ENCODE measurements at places on chromosomes 1 and 21.

GRCh38 chr1:88985032-88985431 lies 7.4 kb downstream of the KYAT3 start:
- DNase-seq, result peak; percentile 92

- DNase-seq, result no peak
Observed at GRCh38 chr1:116929961-116930592, 20.4 kb downstream of the PTGFRN start.

- peak; percentile 8 for DNase-seq
Observed at GRCh38 chr1:57252597-57253294, 171.1 kb downstream of the DAB1 start.

DNA sequence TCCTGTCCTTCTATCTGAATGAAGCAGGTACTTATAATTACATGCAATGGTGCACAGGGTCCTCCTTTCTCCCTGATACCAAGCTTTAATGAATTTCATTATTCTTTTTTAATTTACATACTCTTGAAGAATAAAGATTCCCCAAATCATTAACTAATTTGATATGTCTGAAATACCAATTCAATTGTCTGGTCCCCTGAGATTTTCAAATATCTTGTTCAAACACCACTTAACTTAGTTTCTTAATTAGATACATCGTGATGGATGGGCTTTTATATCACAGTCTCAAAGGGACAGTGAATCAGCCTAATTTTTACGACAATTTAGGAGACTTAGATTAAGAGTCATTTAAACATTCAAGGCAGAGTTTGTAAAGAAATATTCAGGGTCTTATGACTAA lies 1054.6 kb downstream of the PLA2G4A start:
- DNase-seq, result no peak

GRCh38 chr1:81432654-81433109 lies 368.1 kb upstream of the ADGRL2 start:
- no peak for DNase-seq

- no peak for DNase-seq
Observed at GRCh38 chr1:117270679-117271078, 60.0 kb upstream of the VTCN1 start.

DNA sequence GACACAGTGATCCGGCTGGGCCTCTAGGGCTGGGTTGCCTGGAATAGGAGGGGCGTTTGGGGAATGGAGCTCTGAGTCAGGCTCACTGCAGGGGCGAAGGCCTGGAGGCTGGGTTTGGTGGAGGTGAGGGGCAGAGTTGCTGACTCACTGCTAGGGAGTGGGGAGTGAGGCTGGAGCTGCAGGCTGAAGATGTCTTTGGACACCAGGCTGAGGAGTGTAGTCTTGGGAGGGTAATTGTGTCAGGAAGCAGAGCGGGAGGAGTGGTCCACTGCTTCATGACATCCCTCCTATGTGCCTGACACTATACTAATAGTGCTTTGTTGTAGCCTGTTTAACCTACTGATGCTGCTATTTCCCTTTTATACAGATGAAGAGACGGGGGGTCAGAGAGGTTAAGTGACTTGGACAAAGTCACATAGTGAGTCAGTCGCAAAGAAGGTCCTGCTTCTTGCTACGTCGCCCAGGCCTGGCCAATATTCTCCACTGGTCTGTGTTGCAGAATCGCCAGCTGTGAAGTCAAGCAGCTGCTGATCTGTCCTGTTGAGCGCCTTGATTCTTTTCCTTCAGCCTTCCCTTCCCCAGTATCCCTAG lies 13.6 kb downstream of the ACTL8 start:
- peak; percentile 89 for DNase-seq

DNA sequence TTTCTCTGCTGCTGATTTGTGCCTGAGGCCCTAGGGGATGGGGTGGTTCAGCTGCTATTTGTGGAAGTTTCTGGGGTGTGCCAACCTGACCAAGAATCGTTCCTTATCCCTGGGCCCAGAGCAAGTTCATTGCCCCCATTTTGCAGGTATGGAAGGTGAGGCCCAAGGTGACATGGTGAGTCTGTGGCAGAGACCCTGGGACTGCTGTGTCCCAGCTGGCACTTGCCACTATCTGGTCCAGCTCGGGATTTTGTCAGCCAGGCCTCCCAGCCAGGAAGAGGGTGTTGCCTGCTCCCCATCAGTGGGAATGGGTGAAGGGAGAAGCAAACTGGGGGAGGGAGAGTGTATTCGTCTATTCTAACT lies 18.9 kb upstream of the LRP8 start:
- no peak for DNase-seq

GRCh38 chr21:29678626-29679025 lies 261.2 kb downstream of the GRIK1 start:
- peak; percentile 68 for DNase-seq

- DNase-seq, result peak; percentile 49
Observed at GRCh38 chr1:31373056-31373896, at the start of gene FABP3. Gene FABP3 (minus strand): TSS chr1:31373076. CDS start chr1:31373014, 62 bp downstream.

GRCh38 chr1:47814612-47815395 lies 182.4 kb downstream of the TRABD2B start:
- DNase-seq, result no peak

GRCh38 chr1:22287946-22288520 lies 145.1 kb upstream of the WNT4 start:
- DNase-seq, result no peak

- no peak for DNase-seq
Observed at GRCh38 chr21:17455451-17455850, 57.4 kb upstream of the CXADR start.

DNA sequence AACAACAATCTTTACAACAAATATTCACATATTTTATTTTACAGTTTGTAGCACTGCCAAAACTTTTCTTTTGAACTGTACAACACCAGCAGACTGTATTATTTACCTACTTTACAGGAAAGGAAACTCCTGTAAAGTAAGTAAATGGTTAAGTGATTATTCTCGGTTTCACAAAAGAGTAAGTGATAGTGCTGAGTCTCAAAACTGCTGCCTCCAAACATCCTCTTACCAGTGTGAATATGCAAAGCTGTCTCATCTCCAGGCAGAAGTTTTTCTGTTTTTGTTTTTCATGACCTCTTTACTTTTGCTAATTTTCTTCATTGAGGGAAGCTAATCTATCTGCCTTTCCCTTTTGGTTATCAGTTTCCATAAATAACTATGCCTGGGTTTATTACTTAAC lies 286.7 kb downstream of the SRGAP2C start:
- DNase-seq, result no peak

- peak; percentile 47 for DNase-seq
Observed at GRCh38 chr1:36279110-36279788, 26.9 kb upstream of the SH3D21 start.

DNA sequence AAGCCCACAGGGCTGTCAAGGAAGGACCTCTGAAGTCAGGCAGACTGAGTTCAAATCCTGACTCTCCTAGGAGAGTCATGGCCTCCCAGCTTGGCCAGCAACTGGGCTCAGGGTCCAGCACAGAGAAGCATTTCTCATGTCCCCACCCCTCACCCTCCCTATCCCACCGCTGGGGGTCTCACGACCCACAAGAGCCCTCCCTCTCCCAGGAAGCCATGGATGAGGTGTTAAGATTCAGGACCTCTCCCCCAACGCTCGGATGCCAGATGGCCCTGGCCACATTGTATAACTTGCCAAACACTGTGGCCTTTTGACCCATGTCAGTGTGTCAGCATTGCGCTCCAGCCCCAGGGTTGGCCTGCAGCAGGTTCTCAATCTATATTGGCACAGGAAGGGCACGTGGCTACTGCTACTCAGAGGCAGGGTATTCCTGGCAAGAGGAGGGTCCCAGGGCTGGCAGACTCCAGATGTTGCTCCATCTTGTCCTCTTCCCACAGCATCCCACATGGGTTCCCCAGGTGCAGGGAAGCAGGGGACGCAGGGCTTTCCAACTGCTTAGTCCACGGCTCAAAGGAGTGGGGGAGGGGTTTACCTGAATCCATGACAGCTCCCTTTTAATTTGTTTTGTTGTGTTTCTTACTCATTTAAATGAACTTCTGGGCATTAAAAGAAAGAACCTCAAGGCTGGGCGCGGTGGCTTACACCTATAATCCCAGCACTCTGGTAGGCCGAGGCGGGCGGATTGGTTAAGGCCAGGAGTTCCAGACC lies 10.5 kb downstream of the SLC2A1 start:
- DNase-seq, result no peak

DNA sequence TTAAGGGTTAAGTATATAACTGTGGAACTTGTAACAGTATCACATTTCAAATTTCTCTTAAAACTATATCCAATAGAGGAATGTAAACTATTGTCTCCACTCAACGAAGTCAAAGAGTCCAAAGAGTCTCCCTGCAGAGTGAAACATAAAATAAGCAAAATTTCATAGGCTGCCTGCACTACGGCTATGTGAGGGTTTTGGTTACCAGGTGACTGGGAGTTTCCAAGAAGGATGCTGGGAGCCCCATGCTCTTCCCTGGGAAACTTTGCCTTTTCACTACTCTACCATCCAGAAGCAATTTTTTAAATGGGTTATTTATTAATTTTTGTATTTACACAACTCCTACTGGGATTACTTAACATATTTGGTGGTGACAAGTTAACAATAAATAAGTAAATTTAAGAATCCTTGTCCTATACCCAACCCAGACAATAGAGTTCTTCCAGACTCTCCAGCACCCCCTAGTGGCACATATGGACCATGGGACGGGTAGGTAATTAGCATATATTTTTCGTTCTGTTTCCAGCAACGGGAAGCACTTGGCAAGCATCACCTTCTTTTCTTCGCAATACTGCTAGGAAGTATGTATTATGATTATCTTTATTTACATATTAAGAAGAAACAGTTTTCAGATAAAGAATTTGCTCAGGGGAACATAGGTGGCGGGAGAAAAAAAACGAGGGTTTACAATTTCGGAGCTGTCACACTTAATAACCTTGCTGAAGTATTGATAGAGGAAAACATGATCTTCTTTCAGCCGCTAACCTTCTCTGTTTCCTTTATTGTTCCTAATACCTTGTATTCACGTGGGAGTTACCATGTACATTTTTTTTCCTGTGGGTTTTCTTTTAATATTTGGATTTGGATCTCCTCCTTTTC lies 3.5 kb downstream of the FMO2 start:
- peak; percentile 64 for DNase-seq

- no peak for DNase-seq
Observed at GRCh38 chr21:42799516-42799915, 79.8 kb downstream of the WDR4 start.

DNA sequence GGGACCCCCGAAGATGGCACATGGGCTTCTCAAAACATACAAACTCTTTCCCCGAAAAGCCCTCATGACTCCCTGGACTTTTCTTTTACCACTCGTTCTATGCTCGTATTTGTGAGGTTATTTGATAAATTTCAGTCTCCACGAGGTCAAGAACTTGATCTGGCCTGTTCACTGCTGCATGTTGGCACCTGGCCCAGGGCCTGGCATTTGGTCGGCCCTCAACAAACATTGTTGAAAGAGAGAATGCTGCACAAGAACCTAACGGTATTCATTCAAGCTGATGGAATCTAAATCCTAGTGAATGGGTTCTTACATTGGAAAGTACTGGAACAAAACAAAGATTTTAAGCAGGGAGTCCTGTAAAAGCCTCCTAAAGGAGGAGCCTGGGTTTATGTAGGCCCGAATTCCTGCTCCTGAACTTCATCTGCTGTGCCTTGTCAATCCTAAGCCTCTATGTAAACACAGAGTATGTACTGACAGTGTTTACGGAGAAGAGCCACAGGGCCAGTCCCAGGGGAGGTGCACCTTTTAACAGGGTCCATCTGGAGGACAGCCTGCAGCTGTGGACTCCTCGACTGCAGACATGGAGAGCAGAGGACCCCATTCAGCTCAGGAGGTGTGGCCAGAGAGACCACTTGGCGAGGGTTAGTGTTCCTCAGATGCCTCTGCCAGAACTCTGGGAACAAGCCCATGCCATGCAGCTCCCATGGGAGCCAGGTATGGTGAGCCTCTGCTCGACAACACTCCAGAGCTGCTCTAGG lies 46.9 kb downstream of the L1TD1 start:
- no peak for DNase-seq

- DNase-seq, result no peak
Observed at GRCh38 chr1:32394890-32395432, 720 bp upstream of the BSDC1 start.

GRCh38 chr21:36073181-36073580 lies 3.4 kb downstream of the CBR1 start:
- DNase-seq, result no peak

GRCh38 chr1:2315674-2316450 lies 75.5 kb downstream of the MORN1 start:
- no peak for DNase-seq

GRCh38 chr1:236645016-236645680 lies 40.8 kb upstream of the HEATR1 start:
- DNase-seq, result no peak

GRCh38 chr1:13661539-13661938 lies 38.4 kb upstream of the PRDM2 start:
- DNase-seq, result peak; percentile 35

DNA sequence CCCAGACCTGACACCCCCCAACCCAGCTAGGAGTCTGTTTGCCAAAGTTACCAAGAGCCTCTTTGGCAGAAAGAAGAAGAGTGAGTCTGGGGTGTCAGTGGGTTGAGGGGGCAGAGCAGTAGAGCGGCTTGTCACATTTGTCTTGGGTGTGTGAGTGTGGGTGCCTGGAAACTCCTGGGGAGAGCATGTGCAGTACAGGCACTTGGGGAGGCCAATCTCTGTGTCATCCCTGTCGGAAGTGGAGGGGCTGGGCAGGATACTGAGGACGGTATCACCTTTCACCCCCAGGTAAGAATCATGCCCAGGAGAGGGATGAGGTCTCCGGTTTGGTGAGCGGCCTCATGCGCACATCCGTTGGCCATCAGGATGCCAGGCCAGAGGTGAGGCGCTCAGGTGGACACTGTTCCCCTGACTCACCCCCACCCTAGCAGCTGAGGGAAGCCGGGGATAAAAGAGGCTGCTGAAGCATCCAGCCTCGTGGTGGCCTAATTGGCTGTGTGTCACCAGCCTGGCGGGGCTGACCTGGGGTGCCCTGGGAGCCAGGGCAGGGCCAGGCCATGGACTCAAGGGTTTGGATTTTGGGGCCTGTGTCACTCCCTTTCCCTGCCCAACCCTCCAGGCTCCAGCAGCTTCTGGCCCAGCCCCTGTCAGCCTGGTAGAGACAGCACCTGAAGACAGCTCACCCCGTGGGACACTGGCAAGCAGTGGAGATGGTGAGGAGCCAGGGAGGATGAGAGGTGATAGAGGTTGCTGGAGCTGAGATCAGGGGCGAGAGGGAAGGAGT lies 3.3 kb downstream of the PLK3 start:
- no peak for DNase-seq

GRCh38 chr1:8742022-8742924 lies 75.2 kb downstream of the RERE start:
- no peak for DNase-seq

GRCh38 chr1:2530513-2531361 lies 674 bp upstream of the HES5 start:
- no peak for DNase-seq

- no peak for DNase-seq
Observed at GRCh38 chr1:41461790-41462679, 22.4 kb downstream of the EDN2 start.

- DNase-seq, result no peak
Observed at GRCh38 chr1:167452483-167452882, 65.8 kb downstream of the CD247 start.

GRCh38 chr1:235639226-235640205 lies 10.1 kb downstream of the GNG4 start:
- no peak for DNase-seq

- DNase-seq, result no peak
Observed at GRCh38 chr1:33578557-33579448, 106.4 kb downstream of the ZSCAN20 start.

All from fibroblast of skin of right biceps (primary cell).